Liver (tissue), 10 donors: ENCODE measurements at places on chromosomes 16 and 17. TPM values are rescaled to one million over a fixed set of nuclear protein-coding genes. Genes with fewer than 3 reads are reported as not detected.

- H3K4me1 ChIP-seq, result no peaks in the 10 kb centered on the region
- no peak overlapping the region for H3K4me3 ChIP-seq
- no peaks in the 10 kb centered on the region for H3K27me3 ChIP-seq
- no peaks in the 10 kb centered on the region for H3K36me3 ChIP-seq
- no peak overlapping the region for H3K27ac ChIP-seq
- no peak for DNase-seq
These were observed 10.1 kb downstream of the ACTG1 start for GRCh38 chr17:81502471-81503017.

DNA sequence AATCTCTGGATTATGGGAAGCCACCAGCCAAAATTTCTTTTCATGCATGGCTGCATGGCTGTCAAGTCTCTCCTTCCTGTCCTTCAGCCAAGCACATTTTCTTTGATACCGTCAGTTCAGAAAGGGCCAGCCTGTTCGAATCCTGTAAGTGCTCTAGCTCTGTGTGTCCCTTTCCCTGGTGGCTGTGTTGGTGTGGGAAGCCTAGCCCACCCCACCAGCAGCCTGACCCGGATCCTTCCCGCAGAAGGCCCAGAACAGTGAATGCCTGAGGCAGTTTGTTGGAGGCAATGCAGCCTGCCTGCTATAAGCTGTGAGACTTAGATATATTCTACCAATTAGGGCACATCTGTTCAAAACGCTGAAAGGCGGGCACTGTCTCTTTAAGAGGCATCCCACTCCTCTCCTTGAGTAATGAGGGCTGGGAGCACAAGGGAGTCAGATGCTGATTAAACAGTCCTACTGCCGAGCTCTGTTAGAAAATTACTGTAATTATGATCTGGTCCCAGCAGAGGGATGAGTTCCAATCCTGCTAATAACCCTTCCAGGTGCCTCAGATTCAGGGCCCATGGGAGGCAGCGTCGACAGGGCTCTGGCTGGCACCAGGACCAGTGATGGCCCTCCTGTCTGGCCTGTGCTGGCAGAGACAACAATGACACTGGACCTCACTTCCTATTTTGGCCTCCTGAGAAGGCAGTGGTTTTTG lies 18.4 kb downstream of the SNX11 start:
- peaks cover 21% of the 10 kb centered on the region for H3K36me3 ChIP-seq
- H3K4me3 ChIP-seq, result no peak overlapping the region
- no peaks in the 10 kb centered on the region for H3K4me1 ChIP-seq
- H3K27ac ChIP-seq, result no peak overlapping the region
- no peaks in the 10 kb centered on the region for H3K27me3 ChIP-seq

DNA sequence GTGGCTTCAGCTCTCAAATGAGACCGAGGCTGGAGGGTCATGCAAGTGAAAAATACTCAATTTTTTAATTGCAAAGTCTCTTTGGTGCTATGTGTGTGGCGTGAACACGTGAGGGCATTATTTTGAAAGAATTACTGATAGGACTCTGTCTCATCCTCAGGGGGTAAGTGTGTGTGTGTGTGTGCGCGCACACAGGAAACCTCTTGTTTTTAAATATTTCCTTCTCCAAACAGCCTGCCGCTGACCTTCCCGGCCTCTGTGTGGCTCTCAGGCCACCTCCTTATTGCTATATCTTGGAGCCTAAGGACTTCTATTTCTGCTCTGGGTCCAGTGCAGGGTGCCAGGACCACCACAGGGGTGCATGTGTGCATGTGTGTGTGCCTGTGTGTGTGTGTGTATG lies 99.7 kb downstream of the CMIP start:
- no peak overlapping the region for H3K4me3 ChIP-seq
- H3K4me1 ChIP-seq, result peaks cover 65% of the 10 kb centered on the region
- H3K27ac ChIP-seq, result peak overlapping the region; percentile 87
- DNase-seq, result no peak
- H3K36me3 ChIP-seq, result no peaks in the 10 kb centered on the region

GRCh38 chr16:22977294-22977697 lies 163.3 kb downstream of the HS3ST2 start:
- no peak overlapping the region for H3K27ac ChIP-seq
- no peak overlapping the region for H3K4me3 ChIP-seq
- peaks cover 3% of the 10 kb centered on the region for H3K27me3 ChIP-seq
- H3K4me1 ChIP-seq, result no peaks in the 10 kb centered on the region
- no peaks in the 10 kb centered on the region for H3K36me3 ChIP-seq
- DNase-seq, result no peak

DNA sequence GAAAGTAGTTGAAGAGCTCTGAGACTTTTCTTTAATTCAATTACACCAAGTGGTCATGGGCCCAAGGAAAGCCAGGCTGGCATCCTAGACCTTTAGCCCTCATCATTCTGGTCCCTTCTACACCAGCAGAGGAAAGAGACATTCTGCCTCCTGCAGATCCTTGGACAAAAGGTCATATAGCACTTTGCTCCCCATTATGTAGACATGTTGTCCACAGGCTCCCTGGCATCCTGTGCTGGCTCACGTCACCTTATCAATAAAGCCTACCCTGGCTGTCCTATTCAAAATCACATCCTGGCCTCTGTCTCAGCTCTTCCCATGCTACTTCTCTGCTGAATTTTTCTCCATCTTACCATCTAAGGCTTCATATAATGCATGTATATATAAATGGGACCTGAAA lies 61.6 kb upstream of the MAF start:
- no peaks in the 10 kb centered on the region for H3K4me1 ChIP-seq
- H3K36me3 ChIP-seq, result no peaks in the 10 kb centered on the region
- no peak overlapping the region for H3K27ac ChIP-seq
- no peaks in the 10 kb centered on the region for H3K27me3 ChIP-seq
- no peak overlapping the region for H3K4me3 ChIP-seq

The PIK3R5 gene
- total RNA-seq, result 2.9 TPM

DNA sequence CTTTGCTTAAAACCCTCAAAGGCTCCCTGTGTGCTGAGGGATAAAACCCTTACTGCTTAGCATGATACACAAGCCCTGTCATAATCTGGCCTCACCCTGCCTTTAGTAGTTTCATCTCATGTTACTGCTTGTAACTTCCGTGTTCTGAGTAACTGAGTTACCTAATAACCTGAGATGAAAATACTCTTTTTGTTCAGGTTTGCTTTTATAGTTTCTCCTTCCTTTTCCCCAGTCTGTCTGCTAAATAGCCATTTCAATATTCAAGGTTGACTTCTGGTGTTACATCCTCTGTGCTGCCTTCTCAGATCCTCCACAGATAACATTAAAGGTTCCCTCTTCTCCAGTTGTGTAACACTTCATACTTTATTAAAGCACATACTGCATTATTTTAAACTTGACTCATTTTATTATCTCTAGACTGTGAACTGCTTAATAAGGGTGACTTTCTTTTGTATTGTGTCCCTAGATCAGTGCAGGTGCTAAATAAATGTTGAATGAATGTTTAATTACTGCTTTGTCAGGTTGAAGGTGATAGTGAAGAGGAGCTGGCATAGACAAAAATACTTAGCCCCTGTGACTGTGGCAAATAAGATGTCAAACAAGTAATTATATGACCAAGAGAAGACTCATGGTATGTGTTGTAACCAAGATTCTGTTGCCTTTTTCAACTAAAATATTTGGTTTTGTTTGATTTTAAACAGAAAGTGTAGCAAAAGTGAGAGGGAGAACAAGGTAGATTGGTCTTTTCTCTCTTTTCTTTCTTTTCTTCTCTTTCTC lies 47.8 kb downstream of the NFAT5 start:
- peaks cover 2% of the 10 kb centered on the region for H3K4me1 ChIP-seq
- no peaks in the 10 kb centered on the region for H3K27me3 ChIP-seq
- H3K27ac ChIP-seq, result no peak overlapping the region
- H3K4me3 ChIP-seq, result no peak overlapping the region
- no peaks in the 10 kb centered on the region for H3K36me3 ChIP-seq
- no peak for DNase-seq

DNA sequence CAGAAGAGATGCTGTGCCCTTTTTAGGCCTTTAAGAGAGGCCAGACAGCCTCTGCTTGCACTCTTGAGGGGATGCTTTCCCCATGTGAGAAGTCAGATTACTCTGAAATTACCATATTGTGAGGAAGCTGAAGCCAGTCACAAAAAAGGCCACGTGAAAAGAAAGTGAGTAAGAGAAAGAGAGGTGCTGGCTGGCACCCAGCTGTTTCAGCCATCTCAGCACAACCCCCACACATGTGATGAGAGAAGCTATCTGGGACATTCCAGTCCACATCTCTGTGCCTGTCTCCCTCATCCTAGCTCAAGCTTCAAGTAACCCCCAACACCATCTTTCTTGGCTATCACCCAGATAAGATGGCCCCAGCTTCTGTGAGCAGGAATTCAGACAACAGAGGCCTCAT lies 131.4 kb downstream of the HS3ST2 start:
- H3K4me3 ChIP-seq, result no peak overlapping the region
- H3K27me3 ChIP-seq, result no peaks in the 10 kb centered on the region
- DNase-seq, result no peak
- no peak overlapping the region for H3K27ac ChIP-seq
- H3K4me1 ChIP-seq, result no peaks in the 10 kb centered on the region

The VAT1 gene
- 18.7 TPM for total RNA-seq

The DHRS7B gene
- 21.9 TPM for total RNA-seq
